Endothelial cell (in vitro differentiated cells): ENCODE measurements at places on chromosomes 13 and 19. TPM values are rescaled to one million over a fixed set of nuclear protein-coding genes. Genes with fewer than 3 reads are reported as not detected.

GRCh38 chr13:27052551-27053208 is 118.9 kb downstream of the USP12 start:
- no peak overlapping the region for H3K4me3 ChIP-seq
- H3K4me1 ChIP-seq, result peaks cover 22% of the 10 kb centered on the region
- peaks cover 4% of the 10 kb centered on the region for H3K27me3 ChIP-seq
- H3K36me3 ChIP-seq, result peaks cover 11% of the 10 kb centered on the region
- no peak for DNase-seq

DNA sequence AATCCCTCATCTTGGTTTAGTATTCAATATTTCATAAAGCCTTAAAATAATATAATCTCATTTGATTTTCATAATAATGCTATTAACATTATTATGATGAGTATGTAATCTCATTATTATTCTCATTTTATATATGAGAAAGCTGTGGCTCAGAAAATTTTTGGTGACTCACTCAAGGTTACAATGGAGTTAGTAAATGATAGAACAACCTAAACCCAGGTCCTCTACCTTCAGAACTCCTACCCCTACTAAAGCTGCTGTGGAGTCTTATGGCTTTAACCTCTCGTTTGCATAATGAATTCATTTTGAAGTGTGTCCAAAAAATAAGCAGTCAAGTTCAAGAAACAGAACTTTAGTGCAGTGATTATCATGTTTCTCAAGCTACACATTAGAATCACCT is 226.3 kb downstream of the TBC1D4 start:
- H3K36me3 ChIP-seq, result no peaks in the 10 kb centered on the region
- H3K4me3 ChIP-seq, result no peak overlapping the region
- H3K4me1 ChIP-seq, result peaks cover 5% of the 10 kb centered on the region
- DNase-seq, result no peak
- H3K27ac ChIP-seq, result no peak overlapping the region
- H3K27me3 ChIP-seq, result peaks cover 3% of the 10 kb centered on the region

The CEACAM18 gene
- total RNA-seq, result not detected

The IGLON5 gene
- total RNA-seq, result 114 TPM

DNA sequence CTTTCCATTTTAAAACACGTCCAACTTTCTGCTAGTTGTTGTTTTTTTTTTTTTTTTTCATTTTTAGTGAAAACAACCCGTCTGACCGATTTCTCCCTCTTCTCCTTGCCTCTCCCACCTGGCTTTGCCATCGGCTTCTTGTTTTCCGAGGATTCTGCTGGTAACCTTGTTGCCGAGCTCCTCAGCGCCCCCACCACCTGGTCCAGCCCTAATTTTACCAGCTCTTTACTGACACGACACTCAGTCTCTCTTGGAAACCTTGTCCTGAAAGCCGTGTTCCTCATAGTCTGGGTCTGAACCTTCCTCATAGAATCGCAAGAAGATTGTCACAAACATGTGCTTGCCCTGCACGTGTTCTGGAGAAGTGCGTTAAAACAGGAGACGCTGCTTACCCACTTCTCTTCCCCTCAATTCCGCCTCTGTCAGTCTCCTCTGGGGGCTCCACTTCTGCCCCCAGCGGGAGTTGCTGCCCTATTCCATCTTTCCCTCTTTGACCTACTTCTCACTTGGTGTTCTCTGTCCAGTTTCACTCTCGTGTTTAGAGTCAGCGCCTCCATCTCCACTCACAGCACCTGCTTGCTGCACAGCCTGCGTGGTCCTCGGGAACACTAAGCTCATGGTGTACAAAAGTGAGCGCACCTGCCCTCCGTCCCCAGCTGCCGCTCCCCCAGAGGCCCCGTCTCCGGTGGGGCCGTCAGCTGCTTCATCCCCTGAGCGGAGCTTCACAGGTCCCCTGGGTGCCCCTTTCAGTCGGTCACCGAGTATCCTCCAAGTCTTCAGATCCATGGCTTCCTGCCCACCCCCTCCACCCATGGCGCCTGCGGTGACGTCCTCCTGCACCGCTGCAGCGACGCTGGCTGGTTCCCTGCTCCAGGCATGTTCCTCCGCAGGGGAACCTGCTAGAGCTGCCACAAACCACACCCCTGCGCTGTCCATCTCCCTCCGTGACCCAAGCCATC is 65.1 kb downstream of the TM9SF2 start:
- no peak for DNase-seq
- H3K4me1 ChIP-seq, result peaks cover 14% of the 10 kb centered on the region
- peak overlapping the region; percentile 69 for H3K4me3 ChIP-seq
- peaks cover 3% of the 10 kb centered on the region for H3K27me3 ChIP-seq

The CAPN12 gene
- 2.9 TPM for total RNA-seq

- no peaks in the 10 kb centered on the region for H3K36me3 ChIP-seq
- H3K27ac ChIP-seq, result no peak overlapping the region
- no peak for DNase-seq
- H3K4me3 ChIP-seq, result no peak overlapping the region
Observed at GRCh38 chr13:78460176-78460575, 143.2 kb downstream of the POU4F1 start.

DNA sequence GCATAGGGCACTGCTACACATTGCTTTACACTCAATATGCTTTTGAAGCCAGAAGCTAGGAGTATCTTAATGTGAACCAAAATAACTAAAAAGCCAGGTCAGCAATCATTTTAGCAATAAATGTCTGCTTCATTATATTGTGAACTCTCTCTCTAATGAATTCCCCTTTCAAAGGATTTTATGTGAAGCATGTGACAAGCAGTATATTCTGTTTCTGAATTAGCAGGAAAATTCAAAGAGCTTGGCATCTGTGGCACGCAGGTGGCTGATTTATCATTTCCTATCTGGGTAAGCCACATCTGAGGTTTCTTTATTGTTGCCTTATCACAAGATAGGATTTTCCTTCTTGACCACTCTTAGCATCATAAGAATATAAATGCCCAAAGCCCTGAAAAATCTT is 56.8 kb upstream of the KLF12 start:
- H3K4me3 ChIP-seq, result no peak overlapping the region
- no peak for DNase-seq
- peaks cover 15% of the 10 kb centered on the region for H3K4me1 ChIP-seq
- H3K27ac ChIP-seq, result no peak overlapping the region
- no peaks in the 10 kb centered on the region for H3K36me3 ChIP-seq

DNA sequence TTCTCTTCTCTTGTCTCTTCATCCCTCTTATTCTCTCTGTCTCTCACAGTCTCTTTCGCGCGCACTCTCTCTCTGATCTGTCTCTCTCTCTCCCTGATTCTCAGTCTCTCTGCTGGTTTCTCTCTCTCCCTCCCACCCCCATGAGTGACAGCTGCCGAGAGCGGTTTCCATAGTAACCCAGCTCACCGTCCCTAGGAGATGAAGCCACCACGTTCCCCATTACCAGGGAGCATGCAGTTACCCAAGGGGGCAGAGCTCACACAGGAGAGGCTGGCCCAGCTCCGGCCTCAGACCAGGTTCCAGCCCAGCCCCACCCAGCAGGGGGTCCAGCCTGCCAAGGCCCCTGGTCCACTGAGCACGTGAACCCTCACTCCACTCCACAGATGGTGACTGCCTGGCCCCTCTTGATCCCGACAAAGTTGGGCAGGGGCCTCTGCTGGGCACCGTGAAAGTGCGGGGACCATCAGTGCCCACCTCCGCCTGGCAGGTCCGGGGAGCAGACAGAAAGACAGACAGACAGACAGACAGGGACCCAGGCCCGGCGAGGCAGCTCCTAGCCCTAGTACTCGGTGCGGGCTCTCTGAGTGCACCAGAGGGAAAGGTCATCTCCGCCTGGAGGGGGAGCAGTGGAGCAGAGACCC is 50.6 kb downstream of the CELF5 start:
- no peaks in the 10 kb centered on the region for H3K36me3 ChIP-seq
- peak overlapping the region; percentile 67 for H3K4me3 ChIP-seq
- peak; percentile 77 for DNase-seq
- peaks cover 22% of the 10 kb centered on the region for H3K27me3 ChIP-seq

GRCh38 chr13:50991579-50992521 is 82.3 kb downstream of the RNASEH2B start:
- no peaks in the 10 kb centered on the region for H3K36me3 ChIP-seq
- no peak for DNase-seq
- H3K27me3 ChIP-seq, result no peaks in the 10 kb centered on the region
- no peak overlapping the region for H3K27ac ChIP-seq

- H3K27me3 ChIP-seq, result peaks cover 2% of the 10 kb centered on the region
- peak overlapping the region; percentile 33 for H3K27ac ChIP-seq
- no peak overlapping the region for H3K4me3 ChIP-seq
- H3K4me1 ChIP-seq, result peaks cover 3% of the 10 kb centered on the region
- no peaks in the 10 kb centered on the region for H3K36me3 ChIP-seq
- DNase-seq, result no peak
Observed at GRCh38 chr13:100601716-100602115, 13.1 kb upstream of the GGACT start.

DNA sequence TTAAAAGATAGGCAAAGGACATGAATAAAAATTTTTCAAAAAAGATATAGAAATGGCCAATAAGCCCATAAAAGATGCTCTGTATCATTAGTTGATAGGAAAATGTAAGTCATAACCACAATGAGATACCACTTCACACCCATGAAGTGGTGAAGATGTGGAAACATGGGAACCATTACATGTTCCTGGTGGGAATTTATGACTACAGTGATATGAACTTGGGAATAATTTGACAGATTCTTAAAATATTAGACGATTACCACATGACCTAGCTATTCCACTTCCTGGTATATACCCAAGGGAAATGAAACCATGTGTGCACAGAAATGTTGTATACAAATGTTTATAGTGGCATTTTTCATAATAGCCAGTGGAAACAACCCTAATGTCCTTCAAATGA is 232.2 kb downstream of the GGACT start:
- H3K4me1 ChIP-seq, result no peaks in the 10 kb centered on the region
- no peak for DNase-seq
- H3K4me3 ChIP-seq, result no peak overlapping the region
- no peaks in the 10 kb centered on the region for H3K27me3 ChIP-seq
- H3K36me3 ChIP-seq, result peaks cover 8% of the 10 kb centered on the region

DNA sequence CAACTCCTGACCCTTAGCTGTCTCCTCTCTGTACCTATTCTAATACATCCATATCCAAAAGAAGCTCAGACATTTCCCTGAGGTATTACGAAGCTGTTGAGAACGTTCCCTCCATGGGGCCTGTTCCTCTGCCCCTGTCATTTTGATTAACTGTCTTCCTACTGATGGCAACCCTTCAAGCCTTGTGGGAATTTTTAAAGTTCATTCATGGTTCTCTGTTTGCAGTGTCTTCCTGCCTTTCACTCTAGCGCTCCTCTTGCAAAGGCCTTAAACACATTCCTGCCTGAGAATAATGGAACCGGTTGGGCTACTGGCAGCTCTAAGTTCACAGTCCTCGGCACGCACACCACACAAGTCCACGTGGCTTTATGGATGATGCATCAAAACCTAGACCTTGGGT is 66.1 kb downstream of the LHFPL6 start:
- H3K27ac ChIP-seq, result no peak overlapping the region
- no peak overlapping the region for H3K4me3 ChIP-seq
- H3K4me1 ChIP-seq, result peaks cover 9% of the 10 kb centered on the region
- no peaks in the 10 kb centered on the region for H3K27me3 ChIP-seq

DNA sequence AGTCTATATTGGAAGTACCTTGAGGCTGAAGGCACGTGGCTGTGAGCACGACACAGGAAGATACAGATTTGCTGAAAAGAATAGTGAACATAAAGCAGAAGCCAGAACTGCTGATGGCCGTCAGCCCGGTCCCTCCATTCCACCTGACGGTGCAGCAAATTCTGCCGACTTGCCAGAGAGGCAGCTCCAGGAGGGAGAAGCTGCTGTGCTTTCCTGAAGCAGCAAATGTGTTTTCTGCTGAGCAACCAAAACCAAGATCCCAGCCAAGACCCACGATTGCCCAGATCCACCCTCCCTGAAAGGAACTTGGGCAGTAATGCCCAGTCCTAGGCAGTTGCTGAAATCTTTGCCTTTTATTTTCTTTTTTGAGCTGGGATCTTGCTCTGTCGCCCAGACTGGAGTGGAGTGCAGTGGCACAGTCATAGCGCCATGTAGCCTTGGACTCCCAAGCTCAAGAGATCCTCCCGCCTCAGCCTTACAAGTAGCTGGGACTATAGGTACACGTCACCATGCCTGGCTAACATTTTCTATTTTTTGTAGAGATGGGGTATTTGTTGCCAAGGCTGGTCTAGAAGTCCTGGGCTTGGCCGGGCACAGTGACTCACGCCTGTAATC is 7.0 kb upstream of the RCN3 start:
- no peak overlapping the region for H3K4me3 ChIP-seq
- no peak overlapping the region for H3K27ac ChIP-seq
- no peak for DNase-seq
- peaks cover 1% of the 10 kb centered on the region for H3K27me3 ChIP-seq
- peaks cover 13% of the 10 kb centered on the region for H3K4me1 ChIP-seq

- H3K36me3 ChIP-seq, result no peaks in the 10 kb centered on the region
- no peak overlapping the region for H3K27ac ChIP-seq
- no peaks in the 10 kb centered on the region for H3K4me1 ChIP-seq
- DNase-seq, result no peak
- no peak overlapping the region for H3K4me3 ChIP-seq
- H3K27me3 ChIP-seq, result peaks cover 1% of the 10 kb centered on the region
Observed at GRCh38 chr19:28829762-28830161, 383.2 kb downstream of the UQCRFS1 start.

GRCh38 chr19:2320049-2320448 is 8.3 kb downstream of the LSM7 start:
- H3K27me3 ChIP-seq, result peaks cover 6% of the 10 kb centered on the region
- H3K4me3 ChIP-seq, result no peak overlapping the region
- no peak for DNase-seq
